ACHN (cell line): ENCODE measurements at places on chromosomes 6 and 20.
A peak's percentile ranks its signal among the peaks of the same experiment; 100 is the strongest.

DNA sequence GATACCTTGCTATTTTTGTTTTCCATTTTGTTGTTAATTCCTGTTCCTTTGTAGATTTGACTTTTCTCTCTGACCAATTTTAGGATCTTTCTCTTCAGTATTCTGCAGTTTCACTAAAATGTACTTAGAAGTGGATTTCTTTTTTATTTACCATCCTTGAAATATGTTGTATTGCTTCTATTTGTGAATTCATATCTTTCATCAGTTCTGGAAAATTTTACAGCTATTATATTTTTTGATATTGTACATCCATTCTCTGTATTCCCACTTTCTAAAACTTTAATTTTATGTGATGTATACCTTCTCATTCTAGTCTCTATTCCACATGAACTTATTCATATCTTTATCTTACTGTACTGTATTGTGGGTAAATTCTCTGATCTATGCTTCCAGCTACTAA is 9.7 kb upstream of the ALDH8A1 start:
- no peak for DNase-seq

- peak; percentile 10 for DNase-seq
These were observed 8.6 kb upstream of the LBP start for GRCh38 chr20:38337561-38338140.

DNA sequence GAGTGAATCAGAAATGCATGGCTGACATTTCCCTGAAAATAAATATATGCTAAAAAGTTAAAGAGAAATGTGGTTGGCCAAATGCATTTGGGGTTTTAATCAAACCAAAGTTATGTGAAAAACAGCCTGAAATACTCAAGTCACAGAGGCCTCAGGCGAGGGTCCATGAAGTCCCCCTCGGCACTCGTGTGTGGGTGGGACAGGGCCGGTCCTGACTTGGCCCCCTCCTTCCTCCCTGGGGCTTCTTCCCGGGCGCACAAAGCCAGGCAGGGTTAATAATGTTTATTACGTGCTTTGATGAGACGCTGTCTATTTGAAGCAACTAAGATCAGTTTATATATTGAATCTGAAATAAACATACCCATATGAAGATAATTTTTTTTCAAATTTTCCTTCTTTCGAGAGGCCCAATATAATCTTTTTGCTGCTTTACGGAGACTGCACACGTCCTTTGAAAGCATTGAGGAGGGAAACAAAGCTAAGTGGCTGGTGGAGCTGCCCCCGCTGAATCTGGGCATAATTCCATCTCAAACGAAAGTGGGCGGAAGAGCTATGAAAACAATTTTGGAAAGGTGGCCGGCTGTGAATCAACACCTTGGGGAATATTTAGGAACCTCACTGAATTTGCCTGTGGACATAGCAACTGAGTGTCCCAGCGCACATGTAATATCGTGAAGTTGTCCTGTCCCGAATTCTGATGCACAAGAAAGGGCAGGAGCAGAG is 55.8 kb upstream of the SMOC2 start:
- no peak for DNase-seq

GRCh38 chr6:73610444-73611275 is 43.1 kb downstream of the SLC17A5 start:
- DNase-seq, result peak; percentile 61

- no peak for DNase-seq
These were observed 323.4 kb downstream of the BTBD9 start for GRCh38 chr6:38316099-38316868.

- DNase-seq, result no peak
These were observed 5.0 kb downstream of the MARCKS start for GRCh38 chr6:113862112-113862511.

GRCh38 chr20:23068283-23068682 is 17.8 kb downstream of the CD93 start:
- no peak for DNase-seq

DNA sequence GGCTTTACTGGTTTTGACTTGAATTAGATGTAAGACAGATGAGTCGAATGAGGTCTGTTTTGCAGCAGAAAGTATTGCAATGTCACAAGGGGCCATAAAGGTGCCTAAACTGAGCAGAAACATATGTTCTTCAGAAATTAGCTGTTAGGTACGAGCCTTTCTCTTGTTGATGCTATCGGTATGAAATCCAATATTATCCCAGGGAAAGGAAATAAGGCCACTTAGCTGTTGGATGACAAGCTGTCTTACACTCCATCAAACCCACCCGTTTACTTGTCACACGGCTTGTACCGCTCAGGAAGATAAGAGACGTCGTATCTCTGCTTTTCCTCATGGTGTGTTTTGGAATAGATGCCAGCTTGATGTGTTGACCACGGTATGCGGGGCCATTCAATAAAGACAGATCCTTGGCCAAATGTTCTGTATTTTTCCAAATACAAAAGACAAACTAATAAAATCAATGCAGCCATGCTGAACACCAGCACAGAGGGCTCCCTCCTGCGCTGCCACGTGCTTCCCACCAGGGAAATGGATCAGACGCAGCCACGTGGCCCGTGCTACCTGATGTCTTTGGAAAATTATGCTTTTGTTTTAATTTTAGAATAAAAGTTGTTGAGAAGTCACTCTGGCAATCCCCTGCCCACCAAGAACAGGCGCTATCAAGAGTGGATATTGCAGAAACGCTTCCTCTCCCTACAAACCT is 255.9 kb upstream of the SULF2 start:
- DNase-seq, result no peak

DNA sequence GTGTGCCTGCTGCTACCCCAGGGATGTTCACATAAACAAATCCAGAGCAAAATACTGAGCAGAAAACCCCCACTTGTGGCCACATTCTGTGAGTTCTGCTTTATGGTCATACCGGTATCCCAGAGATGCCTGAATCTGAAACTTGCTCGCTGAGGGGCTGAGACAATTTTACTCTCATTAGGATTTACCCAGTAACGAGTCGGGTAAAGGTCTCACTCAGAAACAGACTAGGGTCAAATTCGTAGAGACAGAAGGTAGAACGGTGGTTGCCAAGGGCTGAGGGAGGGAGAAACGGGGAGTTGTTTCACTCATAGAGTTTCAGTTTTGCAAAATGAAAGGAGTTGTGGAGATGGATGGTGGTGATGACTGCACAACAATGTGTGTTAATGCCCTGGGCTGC is 45.4 kb upstream of the NKX2-2 start:
- DNase-seq, result no peak

DNA sequence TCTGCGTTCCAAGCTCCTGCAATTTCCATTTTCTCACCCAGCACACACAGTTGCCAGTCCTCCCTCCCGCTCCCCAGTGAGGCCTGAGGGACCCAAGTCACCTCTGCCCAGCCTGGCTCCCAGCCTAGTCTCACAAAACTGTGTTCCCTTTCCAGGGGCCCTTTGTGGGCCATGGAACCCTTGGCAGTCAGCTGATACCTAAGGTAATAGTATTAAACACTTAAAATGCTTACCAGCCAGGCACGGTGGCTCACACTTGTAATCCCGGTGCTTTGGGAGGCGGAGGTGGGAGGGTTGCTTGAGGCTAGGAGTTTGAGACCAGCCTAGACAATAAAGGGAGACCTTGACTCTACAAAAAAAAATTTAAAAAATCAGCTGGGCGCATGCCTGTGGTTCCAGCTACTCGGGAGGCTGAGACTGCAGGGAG is 3.2 kb upstream of the RBM38 start:
- DNase-seq, result no peak

GRCh38 chr6:10555625-10556309 is 34.6 kb downstream of the GCNT2 start:
- DNase-seq, result no peak

DNA sequence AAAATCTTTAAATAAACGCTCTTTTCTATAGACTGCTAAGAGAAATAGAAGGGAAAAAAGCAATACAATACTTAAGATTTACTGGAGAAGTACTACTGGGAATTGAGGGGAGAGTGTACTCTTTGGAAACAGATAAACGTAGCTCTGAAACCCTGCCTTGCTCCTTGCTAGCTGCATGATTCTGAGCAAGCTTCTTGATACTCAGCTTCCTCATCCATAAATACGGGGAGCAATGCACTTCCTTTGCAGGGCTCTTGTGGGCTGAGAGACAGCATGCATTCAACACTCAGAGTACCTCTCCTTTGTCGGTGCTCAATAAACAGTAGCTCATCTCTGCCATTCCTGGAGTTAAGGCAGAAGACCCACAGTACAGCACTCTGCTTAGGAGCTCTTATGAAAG is 159.7 kb downstream of the BTBD9 start:
- DNase-seq, result no peak

- DNase-seq, result no peak
These were observed 954.7 kb upstream of the ADGRB3 start for GRCh38 chr6:67680297-67680932.

DNA sequence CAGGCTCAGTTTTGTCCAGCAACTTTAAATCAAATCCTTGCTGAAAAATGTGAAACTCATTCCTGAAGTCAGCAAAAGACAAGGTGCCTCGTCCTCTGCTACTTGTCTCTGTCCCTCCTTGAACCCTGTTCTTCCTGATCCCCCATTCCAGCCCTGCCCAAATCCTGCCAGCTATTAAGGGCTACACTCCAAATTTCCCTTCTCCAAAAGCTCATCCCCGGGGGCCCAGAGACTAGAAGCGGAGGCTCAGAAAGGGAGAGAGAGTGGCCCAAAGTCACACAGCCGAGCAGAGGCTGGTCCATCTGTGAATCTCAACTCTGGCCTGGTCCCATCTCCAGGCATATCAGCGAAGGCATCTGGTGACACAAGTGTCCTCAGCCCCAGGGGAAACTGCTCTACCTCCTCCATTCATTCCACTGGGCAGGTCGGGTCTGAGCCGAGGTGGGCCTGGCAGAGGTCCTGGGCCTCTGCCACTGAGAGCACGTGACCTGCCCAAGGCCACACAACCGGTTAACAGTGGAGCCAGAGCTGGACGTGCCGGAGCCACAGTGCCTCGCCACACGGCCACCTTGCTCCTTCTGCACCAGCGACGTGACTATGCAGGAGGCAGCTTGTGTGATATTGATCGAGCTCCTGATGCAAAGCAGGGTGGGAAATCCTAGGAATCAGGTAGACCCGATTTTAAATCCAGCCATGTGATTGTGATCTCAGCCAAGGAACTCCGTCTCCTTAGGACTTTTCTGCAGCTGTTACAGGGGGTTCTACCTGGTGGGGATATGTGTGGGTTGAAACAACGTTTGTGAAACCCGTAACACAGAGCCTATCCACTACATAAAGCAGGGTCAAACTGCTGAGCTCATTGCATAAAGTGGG is 28.6 kb downstream of the NOL4L start:
- no peak for DNase-seq

- no peak for DNase-seq
These were observed 406.3 kb downstream of the TAF4 start for GRCh38 chr20:61659246-61659993.

- no peak for DNase-seq
These were observed 1379.2 kb upstream of the DEFB115 start for GRCh38 chr20:29878281-29878741.

DNA sequence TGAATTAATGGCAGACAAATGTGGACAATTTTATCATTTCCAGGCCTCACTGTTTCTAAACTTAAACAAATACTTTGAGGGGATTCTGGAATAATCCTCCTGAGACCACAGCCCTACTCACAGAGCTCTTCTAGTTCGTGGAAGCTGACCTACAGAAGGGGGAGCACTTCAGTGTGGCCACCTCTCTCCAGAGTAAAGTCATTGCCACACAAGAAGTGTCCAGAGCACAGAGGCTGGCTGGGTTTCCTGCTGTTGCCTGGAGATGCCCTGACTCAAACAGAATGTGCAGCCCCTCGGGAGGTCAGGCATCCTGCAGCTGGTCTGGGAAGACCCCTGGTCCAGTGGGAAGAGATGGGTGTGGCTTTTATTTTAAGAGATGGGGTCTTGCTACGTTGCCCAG is 110.9 kb downstream of the QRSL1 start:
- DNase-seq, result no peak

- no peak for DNase-seq
These were observed 6.6 kb downstream of the PLCB4 start for GRCh38 chr20:9075264-9076095.

GRCh38 chr6:47438481-47439347 is 38.9 kb upstream of the CD2AP start:
- no peak for DNase-seq

GRCh38 chr6:139028215-139028657 is 309 bp upstream of the ABRACL start:
- no peak for DNase-seq

DNA sequence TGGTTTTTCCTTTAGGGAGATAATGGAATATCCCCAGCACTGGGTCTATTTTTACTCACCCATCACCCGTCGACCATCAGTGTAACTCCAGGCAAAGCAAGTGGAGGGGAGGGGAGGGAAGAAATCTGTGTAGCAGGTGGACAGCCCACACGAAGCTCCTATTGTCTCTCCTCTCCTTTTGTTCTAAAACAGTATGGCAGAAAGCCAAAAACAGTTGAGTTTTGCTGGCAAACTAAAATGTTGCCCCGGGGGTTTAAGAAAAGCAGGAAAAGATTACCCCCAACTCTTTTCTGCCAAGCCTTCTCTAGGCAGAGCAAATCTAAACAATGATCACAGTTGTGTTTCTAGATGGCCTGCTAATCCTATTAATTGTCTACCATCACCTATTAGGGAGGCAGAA is 89.7 kb downstream of the PREP start:
- DNase-seq, result no peak

- peak; percentile 86 for DNase-seq
These were observed 33.8 kb upstream of the PLCB4 start for GRCh38 chr20:9035126-9035525.

- no peak for DNase-seq
These were observed 17.9 kb upstream of the KIF25 start for GRCh38 chr6:167979436-167980139.

GRCh38 chr6:9708600-9708999 is 706.3 kb downstream of the TFAP2A start:
- DNase-seq, result no peak

- no peak for DNase-seq
These were observed 129.6 kb downstream of the CD24 start for GRCh38 chr6:106844930-106845329.

DNA sequence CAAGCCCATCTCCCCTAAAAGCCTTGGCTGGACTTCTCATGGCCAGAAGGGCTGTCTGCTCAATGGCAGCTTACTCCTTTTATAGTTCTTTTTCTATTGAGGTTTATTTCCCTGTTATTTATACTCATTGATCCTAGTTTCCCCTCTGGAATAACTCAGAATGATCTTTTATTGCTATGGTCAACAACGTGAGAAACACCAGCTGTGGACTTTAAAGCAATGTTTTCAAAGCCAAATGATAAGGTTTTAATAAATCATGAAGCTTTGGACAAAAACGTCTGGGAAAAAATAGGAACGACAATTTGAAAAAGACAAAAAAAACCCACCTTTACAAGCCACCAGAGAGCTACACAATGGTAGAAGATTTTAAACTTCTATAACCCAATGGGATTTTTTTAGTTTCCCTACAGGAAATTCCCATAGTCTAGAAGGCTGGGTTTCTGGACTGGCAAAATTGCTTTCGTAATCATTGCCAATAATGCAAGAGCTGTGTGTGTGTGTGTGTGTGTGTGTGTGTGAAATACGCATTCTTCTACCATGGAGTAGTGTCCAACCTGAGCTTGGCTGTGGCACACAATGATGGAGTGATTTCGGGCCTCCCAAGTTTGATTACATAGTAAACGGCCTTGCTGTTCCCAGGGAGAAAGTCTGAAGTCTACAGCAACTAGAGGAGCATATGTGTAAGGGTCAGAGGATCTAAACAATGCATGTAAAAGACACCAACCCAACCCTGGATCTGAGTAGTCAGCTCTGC is 396.0 kb downstream of the SYNE1 start:
- DNase-seq, result no peak
